ENCODE measurements at places on chromosomes 13 and 19. TPM values are rescaled to one million over a fixed set of nuclear protein-coding genes. Genes with fewer than 3 reads are reported as not detected.

GRCh38 chr13:98511435-98511834, 65.5 kb downstream of the STK24 start:
- DNase-seq: no peak

DNA sequence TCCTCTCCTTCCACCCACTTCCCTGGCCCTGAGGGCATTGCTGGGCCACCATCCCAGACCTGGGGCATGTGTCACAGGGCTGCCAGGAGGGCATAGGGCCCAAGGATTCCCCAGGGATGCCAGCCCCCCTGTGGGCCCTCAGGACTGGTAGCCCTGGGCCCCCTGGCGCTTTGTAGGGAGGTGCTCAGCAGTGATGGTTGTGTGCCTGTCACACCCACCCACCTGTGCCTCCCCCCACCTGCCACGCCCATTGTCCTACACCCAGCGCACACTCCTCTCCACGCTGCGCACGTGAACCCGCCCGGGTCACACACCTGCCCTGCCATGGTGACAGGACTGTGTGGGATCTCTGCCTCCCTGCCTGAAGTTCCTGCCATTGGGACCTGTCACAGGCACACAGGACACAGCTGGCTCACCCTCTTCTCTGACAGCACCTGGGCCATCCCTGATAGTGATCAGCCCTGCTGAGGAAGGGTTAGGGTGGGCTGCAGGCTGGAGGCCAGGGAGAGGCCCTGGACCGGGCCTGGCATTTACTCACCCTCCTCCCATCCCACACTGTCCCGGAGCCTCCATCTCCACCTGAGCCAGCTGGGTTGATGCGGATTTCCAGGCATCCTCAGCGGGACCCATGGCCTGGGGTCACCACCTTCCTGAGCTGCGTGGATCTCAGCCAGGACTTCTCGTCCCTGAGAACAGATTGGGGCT, 23.9 kb downstream of the WTIP start:
- DNase-seq: no peak

DNA sequence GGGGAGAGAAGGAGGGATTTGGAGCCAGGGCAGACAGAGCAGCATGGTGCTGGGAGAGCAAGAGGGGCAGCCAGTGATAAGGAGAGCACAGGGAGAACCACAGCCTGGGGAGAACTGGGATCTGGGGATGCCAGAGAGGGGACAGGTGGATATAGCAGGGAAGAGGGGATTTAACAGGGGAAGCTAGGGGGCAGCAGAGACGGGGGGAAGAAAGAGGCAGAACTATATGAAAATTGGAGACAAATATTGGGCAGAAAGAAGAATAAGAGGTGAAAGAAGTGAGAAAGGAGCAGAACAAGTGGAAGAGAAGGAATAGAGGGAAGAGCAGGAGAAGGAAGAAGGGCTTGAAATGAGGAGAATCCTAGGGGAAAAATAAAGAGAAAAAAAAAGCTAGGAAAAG, 6.5 kb upstream of the ZNF528 start:
- no peak for DNase-seq

DNA sequence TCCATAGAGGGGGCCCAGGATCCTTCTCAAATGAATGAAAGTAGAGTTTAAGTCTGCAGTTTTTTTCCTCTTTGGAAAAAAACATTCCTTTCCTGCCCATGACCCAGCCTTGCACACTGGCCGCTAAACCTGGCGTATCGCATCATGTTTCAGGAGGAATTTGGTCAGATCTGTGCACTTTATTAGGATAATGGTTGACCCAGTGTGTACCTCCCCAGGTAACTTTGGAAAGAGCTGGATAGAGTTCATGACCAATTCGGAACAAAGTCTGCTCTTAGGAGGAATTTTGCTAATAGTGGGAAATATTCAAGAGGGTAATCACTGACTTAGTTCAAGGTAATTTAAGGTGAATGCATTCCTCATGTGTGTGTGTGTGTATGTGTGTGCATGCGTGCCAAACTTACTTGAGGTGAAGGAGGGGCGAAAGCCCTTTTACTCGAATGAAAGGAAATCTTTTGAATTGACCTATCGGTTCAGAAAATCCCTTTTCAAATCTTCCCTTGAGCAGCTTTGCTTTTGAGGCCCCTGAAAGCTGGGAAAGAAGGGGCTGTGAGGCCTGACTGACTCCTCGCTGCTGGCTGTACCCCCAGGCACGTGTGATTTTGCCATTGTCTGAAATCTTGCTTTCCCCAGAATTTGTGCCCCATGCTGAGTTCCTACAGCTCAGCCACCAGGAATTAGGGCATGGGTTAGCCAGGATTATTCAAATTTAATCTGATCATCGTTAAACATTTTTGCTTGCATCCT, 46.3 kb downstream of the SIPA1L3 start:
- DNase-seq: no peak

GRCh38 chr13:23506807-23507291, 63.4 kb upstream of the TNFRSF19 start:
- DNase-seq: no peak

GRCh38 chr13:67440236-67440975, 210.3 kb upstream of the PCDH9 start:
- DNase-seq: no peak

GRCh38 chr13:76148926-76149325, 512.8 kb downstream of the LMO7 start:
- DNase-seq: no peak

- DNase-seq: no peak
These were observed 18.4 kb upstream of the EPHX3 start for GRCh38 chr19:15250640-15250993.

GRCh38 chr13:99465454-99465853, 35.8 kb upstream of the TM9SF2 start:
- DNase-seq: no peak

- DNase-seq: peak; percentile 82
These were observed 4.7 kb upstream of the PTGIR start for GRCh38 chr19:46629546-46630025.

DNA sequence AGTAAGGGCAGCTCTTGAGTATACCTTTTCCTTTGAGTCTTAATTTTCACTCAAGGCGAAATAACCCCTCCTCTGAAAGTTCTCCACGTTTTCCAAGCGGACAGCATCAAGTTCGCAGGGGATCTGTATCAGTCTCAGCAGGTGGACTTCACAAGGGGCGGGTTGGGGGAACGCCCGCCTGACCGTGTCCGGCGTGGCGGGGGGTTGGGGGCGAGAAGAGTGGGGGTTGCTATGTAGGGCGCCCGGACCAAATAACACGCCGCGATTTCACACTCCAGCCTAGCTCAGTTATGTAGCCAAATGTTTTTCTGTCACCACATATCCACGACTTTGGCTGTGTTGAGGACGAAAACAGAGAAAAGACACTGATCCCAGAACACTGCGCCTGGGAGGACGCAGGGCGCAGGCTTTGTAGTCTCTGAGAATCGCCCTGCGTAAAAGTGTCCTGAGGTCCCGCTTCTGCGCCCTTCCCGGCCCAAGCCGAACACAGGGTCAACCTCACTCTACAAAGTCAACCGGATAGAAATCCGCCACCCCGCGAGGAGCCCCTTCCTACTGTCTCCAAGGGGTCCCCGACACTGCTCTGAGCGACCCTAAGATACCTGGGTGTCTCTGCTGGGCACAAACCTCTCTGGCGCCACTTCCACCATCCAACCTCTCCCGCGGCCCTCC, 524 bp downstream of the RUBCNL start:
- peak; percentile 79 for DNase-seq

DNA sequence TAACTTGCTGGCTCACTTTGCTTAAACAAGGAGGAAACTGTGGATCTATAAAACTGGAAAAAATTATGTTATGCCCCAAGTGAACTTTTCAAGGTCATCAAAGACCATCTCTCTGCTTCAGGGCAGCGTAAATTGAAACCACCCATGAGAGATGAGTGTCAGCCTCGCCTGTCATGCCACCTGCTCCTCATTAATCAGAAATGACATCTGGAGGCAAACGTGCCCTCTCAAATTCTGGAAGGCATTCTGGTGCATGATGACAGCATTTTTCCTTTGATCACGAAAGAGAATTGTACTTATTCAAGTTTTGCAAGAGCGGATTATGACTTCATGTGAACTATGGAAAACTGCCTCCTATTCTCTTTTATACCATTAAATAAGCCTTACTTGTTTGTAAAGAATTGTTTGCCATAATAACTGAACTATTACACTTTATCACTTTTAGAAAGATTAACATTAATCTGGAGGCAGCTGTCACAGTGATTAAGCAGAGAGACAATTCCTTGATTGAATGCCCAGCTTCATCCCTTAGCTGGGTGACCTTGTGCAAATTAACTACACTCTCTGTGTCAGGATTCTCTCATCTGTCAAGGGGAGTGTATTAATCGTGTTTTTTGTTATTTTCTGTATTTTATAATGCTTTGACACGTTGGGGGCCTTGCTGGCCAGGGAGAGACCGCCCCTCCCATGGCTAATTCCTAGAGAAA, 17.0 kb upstream of the SACS start:
- no peak for DNase-seq

DNA sequence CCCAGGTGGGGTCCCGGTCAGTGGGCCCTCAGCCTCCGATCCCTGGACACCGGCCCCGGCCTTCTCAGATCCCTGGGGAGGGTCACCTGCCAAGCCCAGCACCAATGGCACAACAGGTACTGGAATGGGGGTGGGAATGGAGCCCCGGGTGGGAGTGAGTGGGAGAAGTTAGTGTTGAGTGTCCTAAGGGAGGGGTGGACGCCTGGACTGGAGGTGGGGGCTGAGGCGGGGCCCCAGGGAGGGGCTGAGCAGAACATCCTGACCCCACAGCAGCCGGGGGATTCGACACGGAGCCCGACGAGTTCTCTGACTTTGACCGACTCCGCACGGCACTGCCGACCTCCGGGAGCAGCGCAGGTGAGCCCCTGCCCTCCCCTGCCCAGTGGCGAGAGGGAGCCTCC, 17.7 kb downstream of the EPN1 start:
- peak; percentile 51 for DNase-seq

DNA sequence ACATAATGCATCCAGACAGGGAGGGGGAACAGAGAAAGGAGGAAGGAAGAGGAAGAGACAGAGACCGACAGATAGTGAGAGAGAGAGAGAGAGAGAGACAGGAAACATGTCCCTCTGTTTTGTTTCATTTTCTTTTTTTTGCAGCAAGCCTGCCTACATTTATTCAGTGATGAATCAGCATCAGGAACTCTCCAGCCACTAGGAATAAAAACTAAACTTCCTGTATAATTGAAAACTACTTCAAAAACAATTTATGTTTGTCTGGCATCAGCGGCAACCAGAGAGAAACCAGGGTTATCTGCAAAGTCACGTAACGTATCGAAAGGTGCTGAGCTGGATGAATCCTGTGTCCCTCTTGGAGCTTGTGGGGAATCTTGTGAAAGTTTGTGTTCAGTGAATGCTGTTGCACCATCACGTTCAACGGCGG, 148.6 kb upstream of the SOX21 start:
- no peak for DNase-seq

GRCh38 chr13:34421858-34422475, 520.1 kb upstream of the NBEA start:
- no peak for DNase-seq

TNFSF13B gene
- 52.3 TPM for total RNA-seq

GARIN5A gene
- total RNA-seq: not detected

ATP4A gene
- not detected for total RNA-seq
